ENCODE measurements at places on chromosomes 7 and 10.

- no peak for DNase-seq
These were observed 51.5 kb downstream of the CRPPA start for GRCh38 chr7:16369855-16370254.

DNA sequence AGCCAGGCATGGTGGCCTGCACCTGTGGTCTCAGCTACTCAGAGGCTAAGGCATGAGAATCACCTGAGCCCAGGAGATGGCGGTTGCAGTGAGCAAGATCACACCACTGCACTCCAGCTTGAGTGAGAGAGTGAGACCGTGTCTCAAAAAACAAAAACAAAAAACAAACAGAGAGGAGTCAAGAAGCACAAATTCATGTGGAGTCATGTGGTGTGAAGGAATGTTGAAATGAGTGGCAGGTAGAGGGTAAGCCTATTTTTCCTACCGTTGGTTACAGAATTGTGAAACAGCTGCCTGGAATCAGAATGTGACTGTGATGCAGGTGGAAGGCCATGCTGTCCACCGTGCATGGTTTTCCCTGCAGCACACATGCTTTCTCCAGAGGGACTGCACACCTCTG, 23.7 kb upstream of the NUB1 start:
- no peak for DNase-seq

- no peak for DNase-seq
These were observed 9.5 kb upstream of the ASB4 start for GRCh38 chr7:95476072-95476847.

- no peak for DNase-seq
These were observed 112.7 kb downstream of the MPP7 start for GRCh38 chr10:28190196-28190595.

DNA sequence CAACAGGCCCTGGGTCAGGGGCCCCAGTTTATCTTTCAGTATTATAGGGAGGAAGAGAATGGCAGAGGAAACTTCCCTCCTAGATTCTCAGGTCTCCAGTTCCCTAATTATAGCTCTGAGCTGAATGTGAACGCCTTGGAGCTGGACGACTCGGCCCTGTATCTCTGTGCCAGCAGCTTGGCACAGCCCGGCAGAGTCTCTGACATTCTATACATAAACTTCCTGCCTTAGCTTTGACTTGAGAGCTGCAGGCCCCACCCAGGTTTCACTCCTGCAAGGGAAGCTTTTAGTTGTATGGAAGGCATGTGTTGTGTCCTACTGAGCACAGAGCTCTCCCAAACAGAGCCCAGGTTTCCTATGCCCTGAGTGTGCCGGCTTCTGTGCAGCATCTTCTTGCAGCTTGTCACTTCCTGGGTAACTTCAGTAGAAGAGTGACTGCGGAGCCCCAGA, 205.6 kb upstream of the PRSS58 start:
- DNase-seq = no peak

- DNase-seq = no peak
These were observed 114.4 kb downstream of the PTPRN2 start for GRCh38 chr7:158473221-158473620.

- no peak for DNase-seq
These were observed 639.8 kb upstream of the FZD8 start for GRCh38 chr10:36281831-36282331.

GRCh38 chr7:134248196-134248595, 68.5 kb downstream of the SLC35B4 start:
- DNase-seq = no peak
